GM19239 (cell line): ENCODE measurements at places on chromosomes 4 and X.
A peak's percentile ranks its signal among the peaks of the same experiment; 100 is the strongest.

DNA sequence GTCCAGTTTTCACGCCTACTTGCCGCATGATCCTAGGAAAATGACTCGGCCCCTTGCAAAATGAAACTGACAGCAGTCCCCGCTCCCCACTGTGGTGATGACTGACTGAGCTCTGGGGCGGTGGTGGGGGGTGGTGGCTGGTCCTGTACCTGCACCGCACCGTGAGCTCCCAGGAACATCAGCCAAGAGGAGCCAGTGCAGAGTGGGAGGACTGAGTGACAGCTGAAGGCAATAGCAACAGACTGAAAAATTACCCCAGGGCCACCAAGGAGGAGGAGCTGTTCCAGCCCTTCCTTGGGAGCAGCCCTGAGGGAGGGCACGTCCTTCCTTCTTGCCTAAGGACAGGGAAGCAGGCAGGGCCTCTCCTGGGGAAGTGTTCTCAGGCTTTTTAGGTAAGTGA is 2.4 kb upstream of the C4orf50 start:
- DNase-seq: no peak

DNA sequence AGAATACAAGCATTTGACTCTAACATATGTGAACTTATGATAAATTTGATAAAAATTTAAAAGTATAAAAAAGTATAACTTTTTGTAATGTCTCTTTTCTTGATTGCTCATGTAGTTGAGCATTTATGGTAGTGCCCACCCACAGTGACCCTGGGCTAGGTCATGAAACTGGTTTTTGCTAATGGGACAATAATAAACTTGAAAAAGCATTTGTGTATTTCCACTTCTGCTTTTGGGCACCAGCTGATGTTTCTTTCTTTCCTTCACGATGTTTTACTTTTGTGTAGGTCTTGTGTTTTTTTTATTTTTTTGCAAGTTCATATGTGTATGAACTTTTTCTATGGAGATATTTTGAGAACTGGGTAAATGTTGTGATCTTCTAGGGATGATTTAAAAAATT is 313.1 kb downstream of the CBLL2 start:
- DNase-seq: no peak

GRCh38 chr4:74152836-74153235 is 5.1 kb upstream of the MTHFD2L start:
- no peak for DNase-seq

DNA sequence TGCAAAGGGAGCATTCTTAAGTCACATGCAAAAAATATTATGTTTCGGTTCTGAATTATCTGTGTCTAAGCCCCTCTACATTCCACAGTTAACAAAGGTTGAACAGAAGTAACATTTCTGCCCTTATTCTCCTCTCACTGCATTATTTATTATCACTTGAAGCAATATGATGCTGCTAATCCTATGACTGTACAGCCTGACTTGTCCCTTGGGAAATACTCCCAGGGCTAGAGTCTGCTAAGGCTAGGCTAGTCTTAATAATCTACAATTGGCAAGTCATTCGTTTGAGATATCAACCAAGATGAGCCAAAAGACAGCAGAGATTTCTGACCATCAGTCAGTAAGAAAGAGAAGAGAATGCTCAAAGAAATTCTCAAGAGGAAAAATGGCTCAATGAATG is 226.9 kb upstream of the HCCS start:
- no peak for DNase-seq

DNA sequence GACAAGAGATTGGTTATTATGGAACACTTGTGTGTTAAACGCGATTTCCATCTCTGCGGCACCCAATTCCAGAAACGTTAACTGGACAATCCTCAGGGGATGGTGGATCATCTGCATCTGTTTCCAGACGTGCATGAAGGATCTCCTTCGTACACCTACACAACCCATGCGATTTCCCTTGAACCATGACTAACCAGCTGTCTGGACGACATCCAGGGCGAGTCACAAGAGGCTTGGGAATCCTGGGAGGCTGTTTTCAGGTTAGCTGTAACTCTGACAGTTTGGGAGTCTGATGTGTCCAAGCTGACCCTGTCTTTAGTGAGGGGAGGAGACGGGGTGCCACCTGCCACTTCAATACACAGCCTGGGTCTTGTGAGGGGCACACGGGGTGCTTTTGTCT is 84.5 kb downstream of the GATB start:
- DNase-seq: no peak

- DNase-seq: no peak
Measured at GRCh38 chr4:124727331-124727890, 14.9 kb upstream of the ANKRD50 start.

- DNase-seq: no peak
Measured at GRCh38 chrX:1388651-1389050, 3.3 kb downstream of the SLC25A6 start.

DNA sequence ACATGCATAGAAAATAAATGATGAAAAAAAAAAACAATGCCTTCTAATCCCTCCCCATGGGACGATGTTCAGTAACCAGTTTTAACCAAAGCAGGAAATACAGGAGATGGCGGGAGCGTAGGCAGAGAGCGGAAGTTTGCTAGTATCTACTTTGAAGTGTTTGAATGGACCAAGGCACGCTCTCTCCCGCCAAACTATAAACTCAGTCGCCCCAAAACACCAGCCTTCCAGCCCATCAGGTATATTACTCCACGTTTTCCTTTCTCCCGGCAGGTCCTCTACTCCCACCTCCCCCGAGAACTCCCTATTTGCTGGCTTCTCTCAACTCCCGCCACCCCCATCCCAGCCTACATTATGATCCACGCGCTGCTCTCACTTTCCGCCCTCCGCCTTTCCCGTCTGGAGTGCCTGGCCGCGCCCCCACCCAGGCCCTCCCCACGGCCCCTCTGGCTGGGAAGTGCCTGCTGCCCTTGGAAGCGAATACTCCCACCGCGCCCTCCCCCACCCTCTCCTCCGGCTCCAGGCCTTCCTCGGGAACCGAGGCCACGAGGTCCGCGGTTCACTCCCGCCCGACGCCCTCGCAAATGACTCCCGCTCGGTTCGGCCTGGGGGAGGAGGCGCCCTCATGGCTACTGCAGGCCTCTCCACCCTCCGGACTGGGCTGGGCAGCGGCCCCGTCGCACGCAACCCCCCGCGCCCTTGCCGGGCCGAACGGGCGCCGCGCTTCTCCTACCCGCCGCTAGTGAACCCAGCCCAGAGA is 723 bp downstream of the DHX15 start:
- peak; percentile 15 for DNase-seq

DNA sequence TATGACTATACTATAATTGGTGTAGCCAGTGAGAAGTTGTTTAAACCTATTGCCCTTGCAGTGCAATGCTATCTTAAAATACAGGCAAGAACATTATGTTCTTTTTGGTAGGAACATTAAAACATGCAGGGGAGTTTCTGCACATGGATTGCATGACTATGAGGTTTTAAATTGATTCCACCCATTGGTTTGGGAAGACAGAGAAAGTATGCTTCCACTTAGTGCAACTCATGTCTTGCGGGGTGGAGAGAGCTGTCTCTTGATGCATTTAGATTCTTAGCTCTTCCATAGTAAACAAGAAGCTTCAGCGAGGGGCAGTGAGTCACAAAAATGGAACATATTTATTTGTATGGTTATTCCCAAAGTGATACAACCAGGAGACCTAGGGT is 39.5 kb upstream of the RASL11B start:
- DNase-seq: no peak

DNA sequence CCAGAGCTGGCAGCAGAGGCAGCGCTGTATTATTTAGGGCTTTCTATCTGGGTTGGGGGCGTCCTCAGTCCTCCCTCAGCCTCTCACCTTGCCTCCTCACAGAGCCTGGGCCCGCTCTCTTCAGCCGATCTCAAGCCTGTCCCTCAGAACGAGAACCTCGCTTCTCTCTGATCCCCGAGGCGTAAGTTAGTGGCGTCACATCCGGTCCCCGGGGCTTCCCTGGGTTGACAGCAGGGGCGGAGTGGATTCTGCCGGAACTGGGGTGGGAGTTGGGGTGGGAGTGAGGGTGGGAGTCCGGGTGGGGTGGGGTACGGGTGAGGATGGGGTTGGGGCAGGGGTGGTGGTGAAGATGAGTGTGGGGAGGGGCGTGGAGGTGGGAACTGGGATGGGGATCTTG is at the start of gene MAGEA10:
Gene MAGEA10, minus strand, starts transcription at position 190 of the 397 bp plus-strand sequence. CDS start 2,957 bp downstream, outside the sequence.
- DNase-seq: no peak

- DNase-seq: no peak
Measured at GRCh38 chr4:38857354-38858096, 908 bp upstream of the TLR6 start.

DNA sequence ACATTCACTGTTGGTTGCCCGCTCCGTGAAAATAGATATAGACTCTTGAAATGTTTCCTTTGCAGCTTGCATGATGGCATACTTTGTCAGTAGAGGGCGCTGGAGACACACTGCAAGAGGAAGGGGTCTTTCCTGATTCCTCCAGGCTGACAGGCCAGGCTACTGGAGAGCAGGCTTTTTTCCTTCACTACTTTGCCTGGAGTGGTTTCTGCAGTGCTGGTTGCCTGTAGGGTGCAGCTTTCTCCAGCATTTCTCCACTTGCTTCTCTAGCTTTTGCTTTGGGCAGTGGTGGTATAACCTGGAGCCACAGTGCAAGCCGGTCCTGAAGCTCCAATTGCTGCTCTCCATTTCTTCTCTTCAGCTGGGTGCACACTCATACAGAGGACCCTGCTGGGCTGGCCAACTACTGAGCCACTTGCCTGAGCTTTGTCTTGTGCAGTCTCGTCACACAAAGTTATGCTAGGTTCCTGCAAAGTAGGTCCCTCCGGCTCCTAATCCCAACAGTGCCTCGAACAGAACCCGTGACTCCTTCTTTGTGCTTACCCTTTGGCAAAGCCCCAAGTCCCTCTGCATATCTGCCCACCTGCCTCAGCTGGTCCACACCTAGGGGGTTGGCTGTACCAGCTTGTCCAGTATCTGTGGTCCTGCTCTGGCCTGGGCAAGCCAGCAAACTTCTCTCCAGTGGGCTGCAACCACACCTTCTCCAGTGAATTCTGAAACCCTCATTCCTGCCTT is 46.3 kb downstream of the RASSF6 start:
- DNase-seq: peak; percentile 12

- no peak for DNase-seq
Measured at GRCh38 chrX:68286076-68286475, 147.2 kb downstream of the OPHN1 start.

- DNase-seq: peak; percentile 39
Measured at GRCh38 chr4:150079081-150079581, 886 bp downstream of the DCLK2 start.

DNA sequence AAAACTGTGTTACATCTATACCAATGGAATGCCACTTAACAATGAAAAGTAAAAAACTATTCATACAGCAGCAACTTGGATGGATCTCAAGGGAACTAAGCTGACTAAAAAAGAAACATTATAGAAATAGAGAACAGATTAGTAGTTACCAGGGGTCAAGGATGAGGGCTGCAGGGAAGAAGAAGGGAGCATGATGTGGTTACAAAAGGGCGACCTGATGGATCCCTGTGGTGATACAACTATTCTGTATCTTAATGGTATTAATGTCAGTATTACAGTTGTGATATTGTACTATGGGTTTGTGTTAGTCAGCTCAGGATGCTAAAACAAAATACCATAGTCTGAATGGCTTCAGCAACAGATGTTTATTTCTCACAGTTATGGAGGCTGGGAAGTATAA is 190.7 kb downstream of the ZNF674 start:
- no peak for DNase-seq

DNA sequence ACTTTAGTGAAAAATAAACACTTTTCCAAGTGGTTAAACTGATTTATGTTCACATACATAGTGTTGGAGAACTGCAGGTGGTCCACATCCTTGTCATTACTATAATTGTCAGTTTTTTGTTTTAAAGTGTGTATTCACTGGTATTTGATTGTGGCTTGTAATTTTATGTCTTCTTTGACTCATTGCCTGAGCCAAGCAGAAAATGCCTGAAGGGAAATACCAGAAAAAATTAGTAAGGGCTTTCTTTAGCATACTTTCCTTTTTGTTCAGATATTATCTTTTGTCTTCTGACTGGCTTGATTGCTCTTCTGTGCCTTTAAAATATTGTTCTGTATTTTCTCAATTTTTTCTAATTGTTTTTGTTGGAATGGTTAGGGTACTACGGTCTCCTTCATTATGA is 981.3 kb downstream of the C4orf33 start:
- no peak for DNase-seq

GRCh38 chr4:175953960-175954521 is 111.6 kb upstream of the WDR17 start:
- no peak for DNase-seq

DNA sequence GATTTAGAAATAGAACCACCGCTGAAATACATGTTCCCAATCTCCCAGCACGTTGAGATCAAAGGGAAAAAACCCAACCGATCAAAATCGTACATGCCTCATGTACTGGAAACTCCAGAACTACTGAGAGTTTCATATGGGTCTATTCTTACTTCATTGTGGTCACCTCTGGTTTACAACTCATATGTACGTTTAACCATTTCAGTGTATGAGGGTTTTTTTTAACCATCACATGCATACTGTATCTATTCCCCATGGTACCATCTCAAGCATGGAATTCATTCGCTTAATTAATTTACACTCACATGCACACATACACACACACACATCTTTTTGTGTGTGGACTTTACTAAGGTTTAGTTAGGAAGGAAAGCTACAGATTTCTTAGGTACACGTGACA is 46.0 kb upstream of the CLNK start:
- no peak for DNase-seq

GRCh38 chrX:137749246-137749645 is 183.3 kb downstream of the ZIC3 start:
- DNase-seq: no peak

GRCh38 chrX:40465735-40466551 is 114.8 kb upstream of the ATP6AP2 start:
- no peak for DNase-seq

- DNase-seq: no peak
Measured at GRCh38 chr4:139451997-139452396, 1.9 kb upstream of the RAB33B start.

GRCh38 chr4:142243255-142243654 is 602.8 kb downstream of the INPP4B start:
- no peak for DNase-seq

- DNase-seq: no peak
Measured at GRCh38 chrX:37942170-37942569, 64.2 kb upstream of the SYTL5 start.

- DNase-seq: no peak
Measured at GRCh38 chr4:80705311-80705710, 325.2 kb upstream of the BMP3 start.

- DNase-seq: no peak
Measured at GRCh38 chrX:136260776-136261175, 9.6 kb upstream of the MAP7D3 start.

- peak; percentile 7 for DNase-seq
Measured at GRCh38 chrX:38985375-38985774, 184.1 kb downstream of the MID1IP1 start.

- no peak for DNase-seq
Measured at GRCh38 chrX:11180571-11180970, 69.4 kb downstream of the HCCS start.

- no peak for DNase-seq
Measured at GRCh38 chr4:1177274-1178141, 5.1 kb upstream of the SPON2 start.

GRCh38 chr4:102598762-102599374 is 97.7 kb downstream of the NFKB1 start:
- no peak for DNase-seq
